ENCODE measurements at places on chromosomes 2 and 18.

GRCh38 chr2:169815849-169816248 is 8.9 kb downstream of the METTL5 start:
- no peak for DNase-seq

- DNase-seq, result no peak
These were observed 481.1 kb downstream of the CBLN2 start for GRCh38 chr18:72063001-72063400.

DNA sequence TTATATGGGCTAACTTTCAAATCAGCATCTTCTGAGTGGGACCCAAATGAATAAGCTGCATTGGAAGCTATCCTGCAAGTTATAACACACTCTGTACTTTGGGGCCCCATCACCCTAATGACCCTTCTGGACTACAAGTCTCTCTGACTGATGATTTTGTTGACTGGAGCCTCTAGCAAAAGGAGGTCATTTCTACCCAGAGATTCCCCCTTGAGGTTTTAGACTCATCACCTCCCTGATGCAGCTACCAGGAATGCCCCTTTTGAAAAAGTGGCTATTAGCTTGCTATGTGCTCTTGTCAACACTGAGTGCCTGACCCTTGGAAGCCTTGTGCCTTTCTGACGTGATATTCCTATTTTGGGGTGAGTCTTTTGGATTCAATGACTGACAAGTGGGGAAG is 54.5 kb upstream of the NEMP2 start:
- no peak for DNase-seq

GRCh38 chr18:68962623-68963022 is 164.7 kb downstream of the CCDC102B start:
- DNase-seq, result no peak

DNA sequence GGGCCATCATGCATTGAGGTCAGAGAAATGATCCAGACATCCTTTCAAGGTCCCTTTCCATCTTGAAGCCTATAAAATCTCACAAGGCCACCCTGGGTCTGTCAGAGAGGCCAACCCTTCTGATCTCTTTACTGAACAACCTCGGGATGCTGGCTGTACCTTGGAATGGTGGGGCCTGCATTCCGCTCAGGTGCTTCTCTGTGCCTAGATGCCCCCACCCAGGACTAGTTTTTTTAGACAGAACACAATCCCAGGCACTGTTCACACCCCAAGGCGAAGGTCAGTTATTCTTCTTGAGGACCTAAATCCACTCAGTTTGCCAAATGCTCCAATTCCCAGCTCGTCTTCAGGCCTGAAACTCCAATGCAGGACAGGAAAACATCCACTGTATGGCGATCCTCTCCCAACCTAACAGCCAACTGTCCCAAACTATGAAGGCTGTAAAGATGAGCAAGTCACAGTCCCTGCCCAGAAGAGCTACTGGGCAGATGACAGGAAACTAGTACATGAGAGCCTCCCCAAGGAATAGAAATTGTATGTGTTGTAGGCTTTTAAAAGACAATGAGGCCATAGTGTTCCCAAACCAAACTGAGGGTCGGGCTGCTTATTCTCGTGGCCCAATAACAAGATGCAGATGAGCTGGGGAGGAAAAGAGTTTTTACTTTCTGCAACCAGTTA is 154.4 kb upstream of the ACAA2 start:
- DNase-seq, result no peak

DNA sequence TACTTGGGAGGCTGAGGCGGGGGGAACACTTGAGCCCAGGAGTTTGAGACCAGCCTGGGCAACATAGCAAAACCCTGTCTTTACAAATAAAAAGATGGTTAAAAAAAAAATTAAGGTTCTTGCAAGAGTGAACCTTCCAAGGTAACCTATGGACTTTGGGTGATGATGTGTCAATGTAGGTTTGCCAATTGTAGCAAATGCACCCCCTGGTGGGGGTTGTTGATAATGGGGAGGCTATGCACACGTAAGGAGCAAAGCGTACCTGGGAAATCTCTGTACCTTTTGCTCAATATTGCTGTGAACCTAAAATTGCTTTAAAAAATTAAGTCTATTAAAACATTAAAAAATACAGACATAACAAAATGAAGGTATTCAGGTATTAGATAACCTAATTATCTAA is 70.4 kb downstream of the CWC22 start:
- peak; percentile 26 for DNase-seq

- DNase-seq, result no peak
These were observed 38.2 kb downstream of the IMMT start for GRCh38 chr2:86157009-86157556.

DNA sequence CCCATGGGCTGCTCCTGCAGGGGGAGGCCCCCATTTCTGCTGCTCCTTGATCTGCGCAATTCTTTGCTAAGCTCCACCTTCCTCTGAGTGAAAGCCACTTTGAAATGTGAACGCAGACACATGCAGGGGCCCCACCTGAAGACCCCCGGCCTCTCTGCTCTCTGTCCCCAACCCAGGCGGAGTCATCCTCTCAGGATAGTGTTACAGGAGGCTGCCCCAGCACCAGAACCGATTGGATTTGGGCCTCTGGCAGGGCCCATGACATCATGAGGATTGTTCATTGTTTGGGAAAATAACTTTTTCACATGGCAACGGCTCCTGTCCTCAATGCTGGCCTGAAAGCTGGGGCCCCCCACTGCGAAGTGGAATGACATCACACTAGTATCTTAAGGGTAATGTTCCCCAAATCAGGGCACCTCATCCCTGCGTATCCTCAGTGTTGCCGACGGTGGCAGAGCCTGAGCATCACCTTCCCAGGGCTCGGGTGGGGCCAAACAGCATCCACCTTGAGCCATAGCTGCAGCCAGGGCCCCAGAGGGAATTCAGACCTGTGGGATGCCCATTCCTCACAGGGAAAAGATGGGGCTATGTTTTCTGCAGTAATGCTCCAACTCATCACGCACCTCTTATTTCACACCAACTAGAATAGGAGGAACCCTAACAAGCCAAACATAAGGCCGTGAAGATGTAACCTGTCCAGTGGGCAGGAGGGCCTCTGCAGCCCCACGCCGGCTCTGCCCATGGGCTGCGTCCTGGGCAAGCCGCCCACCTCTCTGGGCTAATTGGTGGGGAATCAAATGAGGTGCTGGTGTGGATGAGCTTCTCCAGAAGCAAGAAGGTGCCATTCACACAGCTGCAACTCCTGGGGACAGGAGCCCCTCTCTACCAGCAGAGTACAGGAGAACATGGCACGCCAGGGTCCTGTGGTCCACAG is 2.7 kb upstream of the ERFE start:
- no peak for DNase-seq

GRCh38 chr2:210392469-210392881 is 77.5 kb upstream of the MYL1 start:
- no peak for DNase-seq

GRCh38 chr18:23530195-23530594 is 26.9 kb downstream of the RMC1 start:
- peak; percentile 58 for DNase-seq

- no peak for DNase-seq
These were observed 212.1 kb downstream of the LRRTM1 start for GRCh38 chr2:80092474-80092873.

DNA sequence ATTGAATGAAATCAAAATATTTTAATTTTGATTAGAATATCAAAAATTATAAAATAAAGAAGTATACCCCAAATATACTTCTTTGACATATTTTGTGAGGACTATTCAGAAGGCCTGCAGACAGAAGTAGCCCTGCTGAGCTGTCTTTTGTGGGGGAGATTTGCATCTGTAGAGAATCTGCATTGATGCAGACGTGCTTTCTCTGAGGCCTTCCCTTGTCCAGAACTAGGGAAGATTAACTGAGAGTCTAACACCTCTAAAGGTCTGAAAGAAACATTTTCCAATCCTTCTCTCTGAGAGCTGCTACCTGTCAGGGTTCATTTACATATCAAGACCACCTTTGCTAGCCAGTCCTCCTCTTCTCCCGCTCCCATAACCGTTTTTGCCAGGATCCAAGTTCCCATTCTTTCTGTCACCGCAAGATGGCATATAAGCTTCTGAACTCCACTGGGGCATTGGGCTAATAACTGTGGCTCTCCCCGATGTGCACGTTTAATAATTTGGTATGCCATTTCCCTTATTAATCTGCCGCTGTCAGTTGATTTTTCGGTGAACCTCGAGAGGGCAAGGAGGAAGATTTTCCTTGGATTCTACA is 510.4 kb upstream of the CNTNAP5 start:
- DNase-seq, result no peak

DNA sequence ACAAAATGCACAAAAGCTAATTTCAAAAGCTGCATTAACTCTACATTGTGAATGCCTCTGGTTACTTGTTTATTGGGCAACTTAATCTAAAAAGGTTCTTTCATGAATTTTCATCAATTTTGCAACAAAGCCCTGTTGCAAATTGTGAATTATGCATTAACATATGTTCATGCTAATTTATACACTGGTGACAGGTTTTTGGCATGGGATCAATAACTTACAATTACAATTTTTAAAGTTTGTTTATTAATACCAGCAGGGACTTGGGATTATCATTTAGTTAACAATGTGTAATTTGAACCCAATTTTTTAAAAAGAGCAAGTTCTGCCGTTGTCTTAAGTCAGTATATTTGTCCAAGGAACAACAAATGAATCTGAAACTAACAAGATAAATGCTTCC is 183.6 kb downstream of the DCC start:
- no peak for DNase-seq

- no peak for DNase-seq
These were observed 2.3 kb upstream of the PLEKHH2 start for GRCh38 chr2:43634604-43635306.

DNA sequence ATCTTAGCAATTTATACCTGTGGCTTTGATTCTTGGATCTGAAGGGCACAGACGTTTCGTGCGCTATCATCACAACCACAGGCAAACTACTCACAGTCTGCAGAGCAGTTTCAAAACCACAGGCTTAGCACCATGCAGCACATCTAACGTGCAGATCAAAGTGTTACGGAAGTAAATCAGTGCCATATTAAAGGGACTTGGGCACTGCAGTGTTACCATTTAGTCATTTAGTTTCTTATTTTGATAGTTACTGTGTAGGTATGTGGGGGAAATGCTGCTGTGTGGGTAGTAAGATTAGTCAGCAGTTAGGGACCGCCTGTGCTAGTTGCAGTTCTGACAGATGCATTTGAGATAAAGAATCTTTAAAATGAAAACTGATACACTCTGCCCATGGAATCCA is 384.0 kb downstream of the NBAS start:
- DNase-seq, result no peak

- DNase-seq, result no peak
These were observed 922.5 kb downstream of the SUCLG1 start for GRCh38 chr2:83536556-83536955.

- DNase-seq, result no peak
These were observed 62.3 kb upstream of the NCK2 start for GRCh38 chr2:105682401-105682800.

DNA sequence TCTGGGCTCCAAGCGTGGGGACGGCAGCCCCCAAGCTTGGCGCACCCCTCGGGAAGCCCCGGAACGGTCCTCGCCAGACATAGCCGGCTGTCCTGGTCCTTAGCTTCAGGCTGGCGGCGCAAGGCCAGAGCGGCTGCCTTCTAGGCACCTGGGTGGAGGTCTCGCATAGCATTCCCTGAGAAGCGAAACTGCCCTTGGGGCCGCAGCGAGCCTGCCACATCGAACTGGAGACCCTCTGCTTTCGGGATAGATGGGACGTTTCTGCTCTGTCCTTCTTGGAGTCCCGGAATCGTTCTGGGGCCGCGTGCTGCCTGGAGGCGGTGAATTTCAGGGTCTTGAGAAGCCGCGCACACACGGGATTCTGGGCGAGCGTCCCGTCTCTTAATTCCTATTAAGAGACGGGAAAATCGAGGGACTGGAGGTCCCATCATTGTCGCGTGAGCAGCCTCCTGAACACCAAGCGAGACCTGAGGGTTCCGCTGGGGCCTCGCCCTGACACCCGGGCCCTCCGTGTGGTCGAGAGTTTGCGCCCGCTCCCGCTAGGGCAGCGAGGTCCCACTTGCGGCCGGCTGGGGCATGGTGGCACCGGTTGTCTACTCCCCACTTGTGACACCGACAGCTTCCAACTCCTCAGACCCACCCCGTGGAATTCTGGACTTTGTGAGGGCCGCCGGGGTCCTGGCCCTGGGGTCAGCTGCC is 9.7 kb upstream of the EN1 start:
- DNase-seq, result no peak

DNA sequence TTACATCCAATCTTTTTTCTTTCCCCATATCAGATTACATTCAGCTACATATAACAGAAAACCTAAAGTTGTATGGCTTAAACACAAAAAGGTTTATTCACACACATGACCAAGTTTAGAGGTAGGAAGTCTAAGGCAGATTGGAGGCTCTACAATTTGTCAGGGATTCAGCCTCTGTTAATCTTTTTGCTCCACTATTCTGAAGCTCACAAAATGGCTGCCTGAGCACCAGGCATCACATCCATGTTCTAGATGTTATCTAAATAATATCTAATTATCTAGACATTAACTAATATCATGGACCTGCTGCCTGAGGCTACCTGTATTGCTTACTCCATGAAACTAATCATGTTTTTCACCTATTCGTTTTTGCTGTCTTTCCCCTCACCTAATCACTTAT is 23.7 kb upstream of the DSC2 start:
- DNase-seq, result no peak

- no peak for DNase-seq
These were observed 549.9 kb upstream of the LRATD1 start for GRCh38 chr2:14082640-14083039.

- no peak for DNase-seq
These were observed 17.0 kb upstream of the LANCL1 start for GRCh38 chr2:210493528-210493927.

GRCh38 chr2:171159372-171160118 is 1.1 kb downstream of the TLK1 start:
- DNase-seq, result peak; percentile 60

DNA sequence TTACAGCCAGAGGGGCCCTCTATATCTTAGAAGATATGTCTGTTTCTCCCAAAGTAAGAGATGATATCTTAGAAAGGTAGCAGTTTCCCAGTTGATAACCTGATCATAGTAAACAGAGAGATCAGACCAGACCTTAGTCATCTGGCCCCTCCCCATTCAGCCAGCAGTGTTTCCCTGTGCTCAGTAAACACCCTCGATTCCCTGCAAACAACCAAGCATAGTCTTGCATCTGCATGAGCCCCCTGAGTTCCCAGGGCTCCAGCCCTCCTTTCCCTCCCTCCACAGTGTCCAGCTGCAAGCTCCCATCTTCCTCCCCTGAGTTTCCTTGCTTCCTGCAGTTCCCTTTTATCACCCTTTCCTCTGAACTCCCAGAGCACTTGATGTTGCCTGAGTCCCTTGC is 20.3 kb downstream of the NRP2 start:
- DNase-seq, result no peak

GRCh38 chr2:40786636-40787035 is 334.7 kb upstream of the SLC8A1 start:
- DNase-seq, result no peak
